Ovary (tissue), 10 donors: ENCODE measurements at places on chromosomes 5 and 9. TPM values are rescaled to one million over a fixed set of nuclear protein-coding genes. Genes with fewer than 3 reads are reported as not detected.

The DMRT2 gene
- polyA plus RNA-seq, result 0.10 TPM

The WHRN gene
- 1.7 TPM for polyA plus RNA-seq

The GMCL2 gene
- not detected for polyA plus RNA-seq

The SOX30 gene
- polyA plus RNA-seq, result 0.11 TPM

The CETN3 gene
- 28.6 TPM for polyA plus RNA-seq

The IFNA13 gene
- 0.12 TPM for polyA plus RNA-seq

The SLC6A3 gene
- 0.56 TPM for polyA plus RNA-seq

The SLIT3 gene
- 71.6 TPM for polyA plus RNA-seq

The CNTLN gene
- polyA plus RNA-seq, result 8.6 TPM

The TRAF1 gene
- polyA plus RNA-seq, result 4.4 TPM

The C9orf40 gene
- 2.1 TPM for polyA plus RNA-seq

The SPINK13 gene
- polyA plus RNA-seq, result 0.21 TPM

The HTR4 gene
- 0.23 TPM for polyA plus RNA-seq

The TAF11L5 gene
- polyA plus RNA-seq, result not detected

The GABRB2 gene
- polyA plus RNA-seq, result 0.25 TPM

The ENG gene
- 191 TPM for polyA plus RNA-seq

The CANX gene
- 688 TPM for polyA plus RNA-seq

The SLC25A2 gene
- polyA plus RNA-seq, result not detected

The PRSS3 gene
- not detected for polyA plus RNA-seq

The SLC46A2 gene
- polyA plus RNA-seq, result 1.2 TPM

The TMEM8B gene
- polyA plus RNA-seq, result 20.6 TPM

The WDR38 gene
- polyA plus RNA-seq, result not detected

The F12 gene
- polyA plus RNA-seq, result not detected

The PNPLA7 gene
- 2.2 TPM for polyA plus RNA-seq

The CFAP90 gene
- polyA plus RNA-seq, result 1.0 TPM

The IL5 gene
- polyA plus RNA-seq, result not detected

The PRUNE2 gene
- polyA plus RNA-seq, result 3.3 TPM

The SLC1A1 gene
- 1.7 TPM for polyA plus RNA-seq

The SOHLH1 gene
- polyA plus RNA-seq, result 0.36 TPM

The CCDC192 gene
- 0.91 TPM for polyA plus RNA-seq

The ECSCR gene
- polyA plus RNA-seq, result 32.8 TPM
